ENCODE measurements at places on chromosomes 7 and 10.

GRCh38 chr7:78479348-78479747, 680.8 kb downstream of the PHTF2 start:
- no peak for DNase-seq

DNA sequence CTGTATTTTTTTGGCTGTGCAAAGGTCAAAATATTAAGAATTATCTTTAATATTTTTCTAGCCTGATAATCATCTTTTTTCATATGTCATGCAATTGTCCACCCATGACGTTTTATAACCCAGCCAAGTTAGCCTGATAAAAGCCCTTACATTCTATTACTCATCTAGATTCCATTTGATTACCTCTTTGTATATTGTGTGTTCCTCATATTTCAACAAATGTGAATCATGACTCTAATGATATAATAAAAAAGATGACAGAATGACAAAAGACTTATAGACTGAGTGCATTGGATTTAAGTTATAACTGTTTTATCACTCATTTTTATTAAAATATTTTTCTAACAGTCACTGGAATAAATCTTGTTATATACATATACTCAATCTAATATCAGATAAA, 1560.0 kb upstream of the LRRTM3 start:
- no peak for DNase-seq

DNA sequence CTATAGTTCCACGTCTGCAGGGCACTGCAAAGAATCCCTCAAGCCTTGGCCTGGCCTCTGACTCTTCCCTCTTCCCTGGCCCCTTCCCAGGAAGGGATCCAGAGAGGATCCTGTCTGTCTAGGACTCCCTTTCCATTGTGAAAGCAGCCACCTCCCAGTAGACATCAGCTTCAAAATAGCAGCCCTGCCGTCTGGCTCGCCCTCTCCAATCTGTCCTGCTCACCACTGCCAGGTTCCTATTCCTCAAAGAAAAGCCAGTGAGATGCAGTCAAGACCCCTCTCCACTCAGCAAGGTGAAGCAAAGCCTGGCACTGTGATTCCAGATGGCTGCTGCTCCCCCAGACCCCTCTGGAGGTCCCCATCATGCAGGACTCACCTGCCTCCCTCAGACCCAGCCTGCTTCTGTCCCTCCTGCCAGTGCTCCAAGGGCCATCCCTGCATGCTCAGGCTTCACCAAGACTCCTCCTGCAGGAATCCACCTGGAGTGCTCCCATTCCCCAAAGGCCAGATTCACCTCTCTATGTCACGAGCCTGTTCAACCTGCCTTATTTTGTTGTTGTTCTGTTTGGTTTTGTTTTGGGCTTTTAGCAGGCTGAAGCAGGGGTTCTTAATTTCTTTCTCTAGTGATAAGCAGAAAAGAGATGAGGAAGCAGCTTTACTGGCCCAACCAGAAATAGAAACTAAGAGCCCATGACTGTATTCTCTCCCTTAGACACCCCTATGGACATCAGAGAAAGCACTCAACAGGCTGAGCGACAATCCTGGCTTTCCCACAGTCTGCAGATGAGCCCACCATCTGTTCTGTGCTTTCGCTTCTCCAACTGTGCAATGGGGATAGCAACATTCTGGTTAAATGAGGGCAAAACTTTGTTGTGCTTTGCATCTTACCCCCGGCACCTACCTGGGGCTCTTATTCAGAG, 305.1 kb downstream of the GRID1 start:
- no peak for DNase-seq

- DNase-seq: no peak
These were observed 124.2 kb downstream of the ARHGAP12 start for GRCh38 chr10:31804352-31804810.

GRCh38 chr10:2851566-2851965, 215.8 kb upstream of the PFKP start:
- no peak for DNase-seq

All from cerebellar nuclear complex (tissue), 1 donor.